Pulmonary artery endothelial cell (primary cell): ENCODE measurements at places on chromosomes 16 and 17. TPM values are rescaled to one million over a fixed set of nuclear protein-coding genes. Genes with fewer than 3 reads are reported as not detected.

DNA sequence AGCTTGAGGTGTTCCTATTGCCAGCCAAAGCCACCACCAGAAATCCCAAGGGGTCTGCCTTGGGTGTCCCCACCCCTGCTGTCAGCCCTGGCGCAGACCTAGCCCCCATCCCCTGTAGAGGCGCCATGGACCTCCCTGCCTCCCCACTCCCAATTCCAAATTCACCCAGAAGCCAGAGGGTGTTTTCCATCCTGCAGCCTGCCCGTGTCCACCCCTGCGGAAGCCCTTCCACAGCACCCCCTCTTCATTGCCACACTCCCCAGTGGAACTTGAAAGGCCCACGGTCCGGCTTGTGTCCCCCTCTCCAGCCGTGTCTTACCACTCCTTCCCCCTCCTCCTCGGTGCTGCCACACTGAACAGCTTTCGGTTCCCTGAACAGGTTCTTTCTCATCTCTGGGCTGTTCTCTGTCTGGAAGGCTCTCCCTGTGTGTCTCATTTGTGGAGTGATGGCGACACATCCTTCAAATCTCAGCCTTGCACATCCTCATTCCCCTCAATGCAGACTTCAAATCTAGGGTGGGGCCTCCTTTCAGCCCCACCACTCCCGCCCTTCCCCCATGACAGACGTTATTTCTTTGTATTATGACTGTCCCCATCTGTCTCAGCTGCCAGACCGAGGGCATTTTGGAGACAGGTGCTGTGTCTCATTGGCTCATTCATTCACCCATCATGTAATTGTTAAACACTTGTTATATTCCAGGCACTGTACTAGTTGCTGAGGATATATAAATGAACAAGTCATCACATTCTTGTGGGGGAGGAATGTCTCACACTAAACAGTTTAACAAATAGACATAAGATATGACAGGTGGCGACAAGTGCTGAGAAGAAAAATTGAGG is 36.3 kb downstream of the ADGRG5 start:
- no peak for DNase-seq

DNA sequence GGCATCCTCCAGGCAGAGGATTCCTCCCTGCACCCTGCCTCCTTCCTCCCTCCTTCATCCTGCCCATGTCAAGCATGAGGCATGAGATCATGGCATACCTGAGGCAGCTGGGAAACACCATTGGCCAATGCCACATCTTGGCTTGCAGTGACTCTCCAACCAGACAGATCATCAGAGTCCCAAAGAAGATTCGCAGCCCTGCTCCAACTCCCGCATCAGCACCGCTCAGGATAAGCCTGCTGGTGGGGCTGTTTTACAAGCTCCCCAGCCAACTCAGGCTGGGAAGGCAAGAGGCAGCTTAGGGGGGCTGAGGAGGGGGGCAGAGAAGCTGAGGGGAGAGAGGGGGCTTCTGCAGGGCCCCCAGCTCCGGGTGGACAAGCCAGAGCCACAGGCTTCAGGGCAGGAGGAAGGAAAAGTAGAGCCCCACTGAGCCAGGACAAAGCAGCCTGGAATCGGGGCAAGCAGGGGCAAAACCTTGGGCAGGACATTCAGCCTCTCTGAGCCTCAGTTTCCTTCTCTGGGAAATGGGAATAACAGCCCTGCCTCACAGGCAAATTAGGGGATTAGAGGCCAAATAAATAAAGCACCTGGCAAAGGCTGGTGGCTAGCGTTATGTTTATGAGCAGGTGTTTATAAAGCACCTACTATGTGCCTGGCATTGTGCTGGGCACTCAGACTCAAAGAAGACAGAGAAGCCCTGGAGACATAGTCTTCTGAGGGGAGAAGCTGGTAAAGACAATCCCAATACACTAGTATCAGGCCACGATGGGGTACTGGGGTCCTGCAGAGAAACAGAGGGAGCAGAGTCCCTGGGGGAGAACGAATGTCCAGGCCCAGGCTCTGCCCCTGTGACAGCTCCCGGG is 88.1 kb downstream of the GOSR1 start:
- DNase-seq: no peak

DNA sequence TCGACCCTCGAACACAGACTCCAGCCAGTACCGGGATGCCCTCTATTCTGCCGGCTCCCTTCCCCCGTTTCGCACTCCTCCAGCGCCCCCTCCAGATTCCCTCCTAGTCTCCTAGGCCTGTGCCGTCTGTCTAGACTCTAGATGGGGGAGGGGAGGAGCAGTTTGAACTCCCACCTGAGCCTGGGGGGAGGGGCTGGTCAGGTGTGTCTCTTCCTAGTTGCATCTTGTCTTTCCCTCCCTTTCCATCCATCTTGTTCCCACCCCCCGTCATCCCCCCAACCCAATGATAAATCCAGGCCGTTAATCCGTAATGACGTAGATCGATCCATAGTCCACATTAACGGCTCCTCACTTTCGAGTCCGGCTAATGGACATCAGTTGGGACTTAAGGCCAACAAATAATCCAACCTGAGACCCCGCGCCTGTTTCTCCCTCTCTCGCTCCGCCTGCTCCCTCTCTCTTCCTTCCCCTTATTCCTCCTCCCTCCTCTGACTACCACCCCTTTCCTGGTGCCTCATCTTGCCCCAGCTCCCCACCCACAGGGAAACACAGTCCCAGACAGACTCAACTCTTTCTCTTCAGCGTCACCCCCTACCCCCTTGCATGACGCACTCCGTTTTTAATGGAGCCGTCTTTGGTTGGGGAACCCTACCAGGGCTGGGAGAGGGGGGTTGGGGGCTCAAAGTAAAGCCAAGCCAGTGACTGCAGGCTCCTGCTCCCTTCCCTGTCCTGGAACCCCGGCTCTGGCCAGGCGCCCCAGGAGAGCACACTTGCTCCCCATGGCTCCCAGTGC is 3.4 kb upstream of the HOXB5 start:
- DNase-seq: no peak

DNA sequence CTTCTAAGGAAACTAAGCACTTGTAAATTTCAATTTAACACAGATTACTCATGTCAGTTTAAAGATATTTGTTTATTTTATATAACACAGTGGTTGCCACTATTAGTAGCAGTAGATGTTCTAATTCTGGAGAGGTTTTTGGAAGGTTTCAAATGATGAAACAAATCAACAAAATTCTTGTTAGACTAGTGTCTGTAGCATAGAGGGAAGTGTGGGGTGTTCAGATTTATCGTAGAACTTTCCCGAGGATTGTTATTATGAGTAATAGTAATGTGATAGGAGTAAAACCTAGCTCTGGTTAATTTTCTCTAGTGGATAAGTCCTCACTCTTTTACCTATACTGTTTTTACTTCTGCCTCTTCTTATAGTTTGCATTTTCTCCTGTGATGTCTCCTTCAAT is 6.3 kb downstream of the GAN start:
- DNase-seq: no peak

The NDRG4 gene
- total RNA-seq: 38.3 and 87.1 TPM in 2 replicates

DNA sequence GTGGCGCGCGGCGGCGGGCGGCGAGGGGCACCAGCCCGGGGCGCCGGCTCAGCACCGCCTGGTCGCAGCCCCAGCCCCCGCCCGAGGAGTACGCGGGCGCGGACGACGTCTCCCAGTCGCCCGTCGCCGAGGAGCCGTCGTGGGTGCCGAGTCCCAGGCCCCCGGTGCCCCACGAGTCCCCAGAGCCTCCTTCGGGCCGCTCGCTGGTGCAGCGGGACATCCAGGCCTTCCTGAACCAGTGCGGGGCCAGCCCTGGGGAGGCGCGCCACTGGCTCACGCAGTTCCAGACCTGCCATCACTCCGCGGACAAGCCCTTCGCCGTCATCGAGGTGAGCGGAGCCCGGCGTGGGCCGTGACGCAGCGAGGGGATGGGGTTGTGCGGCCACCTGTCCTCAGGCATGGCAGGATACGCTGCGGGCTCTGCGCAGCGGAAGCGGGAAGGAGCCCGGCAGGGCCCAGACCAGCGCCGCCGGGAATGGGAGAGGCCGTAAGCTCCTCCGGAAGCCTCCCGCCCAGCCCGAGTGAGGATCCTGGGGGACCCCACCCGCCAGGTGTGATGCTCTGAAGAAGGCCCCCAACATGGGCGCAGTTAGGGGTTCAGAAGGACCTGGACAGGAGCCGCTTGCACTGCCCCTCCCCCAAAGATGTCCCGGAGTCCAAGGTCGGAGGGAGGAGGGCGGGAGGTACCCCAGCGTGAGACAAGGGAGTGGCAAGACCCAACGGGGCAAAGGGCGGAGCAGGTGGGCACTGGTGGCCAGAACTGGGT is 522 bp downstream of the NAGS start:
- no peak for DNase-seq

DNA sequence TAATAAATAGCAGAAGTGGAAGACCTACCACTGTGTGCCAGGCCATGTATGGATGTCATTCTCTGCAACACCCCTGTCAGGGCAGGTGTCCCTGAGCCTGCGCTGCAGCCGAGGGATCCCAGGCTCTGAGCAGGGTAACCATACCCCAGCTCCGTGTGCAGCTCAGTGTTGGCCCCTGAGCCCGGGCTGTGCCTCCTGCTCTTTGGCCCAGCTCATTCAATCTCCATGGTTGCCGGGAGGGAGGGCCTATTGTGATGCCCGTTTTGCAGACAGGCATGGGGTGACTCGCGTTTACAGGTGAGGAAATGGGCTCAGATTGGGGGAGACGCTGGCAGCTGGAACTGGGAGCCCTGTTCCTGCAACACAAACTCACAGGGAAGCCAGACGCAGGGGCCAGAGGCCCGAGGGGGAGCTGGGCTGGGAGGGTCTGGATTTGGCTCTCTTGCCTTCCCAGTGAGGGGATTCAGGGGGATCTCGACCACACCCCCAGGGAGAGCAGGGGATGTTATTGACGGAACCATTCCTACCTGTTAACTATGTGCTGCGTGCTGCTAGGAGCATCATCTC is 190.5 kb downstream of the IRF8 start:
- no peak for DNase-seq

The IL17C gene
- not detected in 2 replicates for total RNA-seq

DNA sequence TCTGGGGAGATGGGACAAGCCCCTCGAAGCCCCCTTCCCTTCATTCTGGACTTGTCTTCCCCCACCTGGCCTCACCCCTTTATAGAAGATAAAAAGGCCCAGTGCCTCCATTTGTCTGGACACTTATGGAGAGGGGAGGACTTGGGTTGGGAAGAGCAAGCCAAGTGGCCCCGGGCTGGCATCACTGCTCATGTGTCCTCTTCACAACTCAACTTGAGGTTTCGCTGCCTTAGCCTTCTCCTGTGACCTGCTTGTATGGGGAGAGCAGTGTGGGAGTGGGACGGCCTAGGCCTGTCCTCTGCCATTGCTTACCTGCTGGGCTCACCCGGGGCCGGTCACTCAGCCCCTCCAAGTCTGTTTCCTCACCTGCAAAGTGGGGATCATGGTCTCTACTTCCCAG is 1.4 kb downstream of the PAQR4 start:
- no peak for DNase-seq

DNA sequence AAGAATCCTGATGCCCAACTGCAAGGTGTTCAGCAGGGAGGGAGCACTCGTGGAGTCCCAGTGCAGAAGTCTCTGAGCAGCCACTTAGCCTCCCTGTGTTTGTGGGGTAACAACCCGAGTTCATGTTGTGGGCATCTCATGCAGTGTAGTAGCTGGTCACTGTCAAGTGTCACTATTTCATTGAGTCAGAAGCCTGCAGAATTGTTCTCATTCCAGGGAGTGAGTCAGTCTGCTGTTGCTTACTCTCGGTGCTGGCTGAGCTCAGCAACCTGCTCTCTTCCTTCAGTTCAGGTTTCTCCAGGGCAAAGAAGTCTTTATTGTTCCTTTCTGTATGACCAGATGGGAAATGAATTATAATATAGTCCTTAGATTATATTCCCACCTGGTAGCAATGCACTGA is 24.1 kb downstream of the HMOX2 start:
- peak; percentile 62 for DNase-seq

The KRT12 gene
- not detected in 2 replicates for total RNA-seq

- no peak for DNase-seq
Measured at GRCh38 chr17:1473841-1474240, 17.8 kb upstream of the CRK start.

The SEPTIN1 gene
- total RNA-seq: 0.13 TPM in 1 of 2 replicates, not detected in the other

The NXPH3 gene
- 0.79 and 2.7 TPM in 2 replicates for total RNA-seq

DNA sequence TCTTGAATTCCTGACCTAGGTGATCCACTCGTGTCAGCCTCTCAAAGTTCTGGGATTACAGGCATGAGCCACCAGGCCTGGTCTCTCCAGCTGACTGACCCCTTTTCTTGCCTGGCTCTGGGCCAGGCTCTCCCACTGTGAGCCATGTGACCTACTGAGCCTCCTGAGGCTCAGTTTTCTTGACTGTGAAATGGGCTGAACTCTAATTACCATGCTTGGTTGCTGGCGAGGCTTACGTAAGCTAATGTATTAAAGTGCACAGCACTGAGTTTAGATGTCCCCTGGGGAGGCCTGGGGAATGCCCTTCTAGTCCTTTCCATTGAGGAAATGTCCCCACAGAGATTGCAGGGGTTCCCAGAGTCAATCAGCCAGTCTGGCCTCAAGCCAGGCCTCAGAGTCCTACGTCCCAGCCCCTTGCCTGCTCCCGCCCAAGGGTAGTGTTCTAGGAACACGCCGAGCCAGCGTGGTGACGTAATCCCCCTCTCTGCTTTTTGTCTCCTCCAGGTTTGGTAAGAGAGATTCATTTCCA is 45.8 kb upstream of the LGALS9 start:
- DNase-seq: no peak

- no peak for DNase-seq
Measured at GRCh38 chr17:60390186-60390585, 1.7 kb downstream of the USP32 start.
